Dermis lymphatic vessel endothelial cell (primary cell): ENCODE measurements at places on chromosomes 4 and X. TPM values are rescaled to one million over a fixed set of nuclear protein-coding genes. Genes with fewer than 3 reads are reported as not detected.

Gene CXCL9
- total RNA-seq: not detected in 2 replicates

Gene PLXNB3
- total RNA-seq: 2.4 and 3.1 TPM in 2 replicates

Gene FGF2
- total RNA-seq: 7.9 and 14.7 TPM in 2 replicates

Gene IL1RAPL1
- 0.09 TPM in 1 of 2 replicates, not detected in the other for total RNA-seq

Gene MFSD8
- total RNA-seq: 17.3 and 19.4 TPM in 2 replicates

Gene NUP62CL
- 0.11 TPM in 1 of 2 replicates, not detected in the other for total RNA-seq

Gene SSX5
- total RNA-seq: not detected in 2 replicates

Gene PIR
- total RNA-seq: 71.6 and 76.5 TPM in 2 replicates
